Adrenal gland (tissue), 19 donors: ENCODE measurements at places on chromosomes 12 and 14. TPM values are rescaled to one million over a fixed set of nuclear protein-coding genes. Genes with fewer than 3 reads are reported as not detected.

GRCh38 chr12:54719691-54720090, 71.5 kb upstream of the DCD start:
- no peak for DNase-seq

DNA sequence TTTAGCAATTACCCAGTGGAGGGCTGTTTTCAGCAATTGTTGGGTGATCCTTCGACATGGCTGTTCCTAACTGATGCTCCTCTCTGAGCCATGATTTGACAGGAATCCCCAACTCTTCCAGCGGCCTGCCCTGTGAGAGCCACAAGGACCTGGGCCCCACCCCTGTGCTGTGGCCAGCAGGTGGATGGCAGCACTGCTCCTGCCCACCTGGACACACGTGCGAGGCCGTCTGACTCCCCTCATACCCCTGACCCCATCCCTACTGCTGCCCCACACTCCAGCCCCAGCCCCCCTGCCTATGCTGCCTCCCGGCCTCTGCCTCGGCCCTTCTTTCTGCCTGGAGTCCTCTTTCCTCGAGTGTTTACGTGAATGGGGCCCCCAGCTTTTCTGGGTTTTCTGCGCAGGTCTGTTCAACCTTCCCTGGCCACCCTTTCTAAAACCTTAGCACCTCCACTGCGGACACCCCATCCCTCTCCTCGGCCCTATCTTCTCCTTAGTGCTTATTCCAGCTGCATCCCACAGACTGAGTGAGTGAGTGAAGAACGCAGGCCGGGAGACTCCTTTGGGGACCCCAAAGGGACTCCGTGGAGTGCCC, 111.4 kb downstream of the DICER1 start:
- no peak for DNase-seq

C1S gene
- 582 TPM for total RNA-seq

ESR2 gene
- 4.3 TPM for total RNA-seq
